ENCODE measurements at places on chromosomes 6 and 20. TPM values are rescaled to one million over a fixed set of nuclear protein-coding genes. Genes with fewer than 3 reads are reported as not detected.

Gene MCHR2
- not detected for polyA plus RNA-seq

DNA sequence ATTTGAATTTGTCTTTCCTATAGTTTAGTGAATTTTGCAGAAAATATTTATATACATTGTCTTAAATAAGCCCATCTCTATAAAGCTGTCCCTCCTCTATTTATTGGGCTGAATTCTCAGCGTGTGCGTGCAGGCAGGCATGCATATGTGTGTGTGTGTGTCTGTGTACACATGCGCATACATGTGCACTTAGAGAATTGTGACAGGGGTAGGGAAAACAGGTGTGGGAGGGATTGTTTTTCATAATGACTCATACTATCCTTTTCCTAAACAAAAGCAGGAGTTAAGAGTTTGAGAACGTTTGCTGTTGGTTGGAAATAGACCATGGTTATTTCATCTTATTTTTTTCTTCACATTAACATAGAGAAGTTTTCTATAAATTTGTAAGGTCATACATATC is 43.4 kb upstream of the FABP7 start:
- no peak for DNase-seq

Gene GLO1
- 88.1 TPM for polyA plus RNA-seq

Gene SMLR1
- polyA plus RNA-seq: not detected

- DNase-seq: peak; percentile 23
These were observed 32.6 kb upstream of the PHACTR3 start for GRCh38 chr20:59571551-59572314.

Gene PDYN
- not detected for polyA plus RNA-seq

Gene LINC00237
- not detected for polyA plus RNA-seq

DNA sequence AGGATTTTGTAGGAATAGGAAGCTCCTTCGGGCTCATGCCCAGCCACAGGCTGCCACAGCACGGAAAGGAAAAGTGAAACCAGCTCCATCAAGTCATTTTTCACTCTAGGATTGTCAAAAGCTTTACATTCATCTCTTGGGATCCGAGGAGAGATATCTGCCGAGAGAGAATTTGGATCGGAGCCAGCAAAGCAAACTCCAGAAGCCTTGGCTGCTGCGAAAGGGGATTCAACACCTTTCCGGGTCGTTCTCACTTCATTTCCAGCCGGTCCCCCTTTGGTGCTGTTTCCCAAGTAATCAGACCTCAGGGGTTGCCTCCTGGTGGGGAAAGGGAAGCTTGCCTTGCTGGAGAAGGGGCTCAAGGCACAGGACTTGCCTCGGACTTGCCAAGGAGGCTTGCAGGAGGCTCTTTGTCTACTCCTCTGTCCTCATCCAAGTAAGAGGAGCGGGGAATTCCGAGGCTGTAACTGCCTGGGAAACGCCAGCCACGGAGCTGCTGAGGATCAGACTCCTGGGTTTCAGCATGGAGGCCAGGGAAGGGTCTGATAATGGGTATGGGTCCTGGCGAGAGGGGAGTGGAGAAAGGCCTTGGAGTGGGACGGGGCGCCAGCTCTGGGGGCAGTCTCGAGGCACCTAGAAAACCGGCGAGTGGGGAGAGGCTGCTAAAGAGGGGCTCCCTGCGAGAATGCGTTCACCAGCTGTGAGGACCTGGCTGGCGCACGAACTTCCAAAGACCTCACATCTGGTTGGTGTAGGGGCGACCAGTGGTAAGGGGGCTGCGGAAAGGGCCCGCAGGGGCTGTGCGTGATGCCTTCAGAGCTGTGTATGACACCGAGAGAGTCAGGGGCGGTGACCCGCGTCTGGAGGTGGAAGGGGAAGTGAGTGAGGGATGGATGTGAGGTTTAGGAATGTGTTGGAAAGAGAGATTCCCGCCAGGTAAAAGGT is 702 bp downstream of the ETV7 start:
- DNase-seq: peak; percentile 4

GRCh38 chr6:133340557-133340956 is 99.4 kb downstream of the EYA4 start:
- DNase-seq: no peak

GRCh38 chr6:36759148-36759759 is 61.6 kb downstream of the RAB44 start:
- peak; percentile 45 for DNase-seq

- no peak for DNase-seq
These were observed 165.0 kb upstream of the POU3F2 start for GRCh38 chr6:98669371-98669770.

DNA sequence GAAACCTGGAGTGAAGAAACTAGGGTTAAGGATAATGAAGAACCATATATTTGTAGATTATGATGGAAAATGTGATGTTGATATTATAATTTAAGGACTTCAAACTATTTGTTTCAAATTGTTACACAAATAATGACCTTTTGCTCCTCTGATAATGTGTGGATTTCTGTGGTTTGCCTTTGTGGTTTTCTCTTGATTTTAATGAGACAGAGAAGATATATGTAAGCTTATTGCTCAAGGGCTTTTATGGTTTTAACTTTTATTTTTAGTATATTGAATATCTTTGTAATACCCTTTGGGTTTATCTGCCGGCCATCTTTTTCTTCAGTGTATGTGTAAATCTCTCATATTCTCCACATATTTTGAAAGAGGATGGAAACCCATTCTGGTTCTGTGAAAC is 362.3 kb downstream of the RIMS1 start:
- DNase-seq: no peak

Gene GRM4
- not detected for polyA plus RNA-seq

Gene TCP11
- polyA plus RNA-seq: 0.11 TPM

Gene C6orf132
- polyA plus RNA-seq: 1.1 TPM

GRCh38 chr6:133040803-133041419 is 200.2 kb upstream of the EYA4 start:
- DNase-seq: no peak

Gene USP49
- 2.9 TPM for polyA plus RNA-seq

DNA sequence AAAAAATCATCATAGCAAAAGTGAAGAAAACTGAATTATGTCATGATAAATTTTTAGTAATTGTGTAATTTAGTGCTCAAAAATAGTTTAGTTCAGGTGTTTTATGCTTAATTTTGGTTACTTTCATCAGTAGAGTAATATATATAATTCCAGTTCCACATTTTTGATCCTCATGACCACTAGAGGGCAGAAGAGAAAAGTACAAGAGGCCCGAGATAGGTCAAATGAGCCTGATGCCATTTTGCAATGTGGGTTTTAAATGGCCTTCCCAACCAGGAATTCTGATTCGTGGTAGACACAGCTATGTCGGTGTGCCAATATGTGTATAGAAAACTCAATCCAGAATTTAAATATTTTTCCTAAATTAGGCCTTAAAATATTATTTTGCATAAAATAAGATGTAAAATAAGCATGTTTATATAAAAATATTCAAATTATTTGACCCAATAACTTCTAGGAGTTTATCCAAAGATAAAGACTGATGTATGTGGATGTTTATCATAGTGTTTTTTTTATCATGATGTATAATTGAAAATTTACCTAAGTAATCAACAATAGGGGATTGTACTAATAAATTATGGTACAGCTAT is 159.7 kb upstream of the RPS6KA2 start:
- DNase-seq: peak; percentile 20

DNA sequence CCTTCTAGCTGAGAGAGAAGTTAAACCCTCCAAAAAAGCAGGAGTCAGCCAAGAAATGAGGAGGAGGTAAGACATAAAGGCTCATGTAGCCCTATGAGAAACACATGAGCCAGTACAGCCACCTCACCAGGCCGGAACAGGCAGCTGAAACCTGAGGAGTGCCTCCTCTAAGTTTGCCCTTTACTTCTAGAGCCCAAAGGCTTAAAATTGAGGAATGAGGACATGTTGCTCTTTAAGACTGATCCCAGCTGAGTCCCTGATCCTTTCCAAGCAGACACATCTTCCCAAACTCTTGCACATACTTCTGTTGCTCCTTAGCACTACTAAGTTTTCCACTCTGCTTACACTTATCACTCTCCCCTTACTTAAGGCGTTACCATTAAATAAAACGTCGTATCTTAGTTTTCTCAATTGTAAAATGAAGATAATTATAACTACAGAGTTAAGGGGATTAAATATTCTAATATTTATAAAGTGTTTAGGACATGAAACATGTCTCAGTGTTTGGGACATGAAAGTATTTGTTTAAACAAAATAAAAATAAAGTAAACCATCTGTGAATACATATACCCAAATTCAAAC is 124.0 kb downstream of the OGFRL1 start:
- DNase-seq: no peak

Gene PRSS35
- polyA plus RNA-seq: 5.6 TPM

DNA sequence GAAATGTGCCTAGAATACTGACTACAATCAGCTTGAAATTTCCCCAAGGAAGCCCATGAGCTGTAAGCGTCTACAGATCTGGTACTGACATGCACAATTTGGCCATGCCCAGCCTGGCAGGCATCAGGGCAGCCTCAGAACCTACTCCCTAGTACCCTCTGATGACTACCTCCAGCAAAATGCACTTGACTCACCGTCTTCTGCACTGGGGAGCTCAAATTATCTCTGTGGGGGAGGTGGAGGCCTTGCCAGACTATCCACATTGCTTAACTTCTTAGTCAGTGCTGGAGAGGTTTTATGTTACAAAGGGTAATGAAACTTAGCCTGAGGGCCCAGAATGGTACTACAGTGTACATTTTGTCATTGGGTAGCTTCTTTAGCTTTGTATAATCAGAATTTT is 126.0 kb upstream of the ADGRF1 start:
- peak; percentile 89 for DNase-seq

DNA sequence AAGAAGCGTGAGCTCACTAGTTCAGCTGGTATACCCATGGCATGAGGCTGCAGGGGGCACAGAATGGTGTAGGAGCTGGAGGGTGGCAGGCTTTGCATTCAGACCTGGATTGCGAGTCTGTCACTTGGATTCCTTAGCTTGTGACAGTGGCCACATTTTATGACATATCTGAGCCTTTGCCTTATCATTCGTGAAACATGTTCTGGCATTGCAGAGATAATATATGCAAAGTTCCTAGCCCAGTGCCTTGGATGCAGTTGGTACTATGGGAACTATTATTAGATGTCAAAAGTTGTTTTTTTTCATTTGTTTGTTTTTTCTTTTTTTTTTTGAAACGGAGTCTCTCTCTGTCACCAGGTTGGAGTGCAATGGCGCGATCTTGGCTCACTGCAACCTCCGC is 230.7 kb upstream of the PRDM1 start:
- no peak for DNase-seq

- no peak for DNase-seq
These were observed 141.7 kb downstream of the C6orf58 start for GRCh38 chr6:127718694-127719093.

- peak; percentile 42 for DNase-seq
These were observed 296.2 kb upstream of the MARCKS start for GRCh38 chr6:113560908-113561307.

- DNase-seq: no peak
These were observed 19.7 kb upstream of the NTSR1 start for GRCh38 chr20:62688855-62689460.

DNA sequence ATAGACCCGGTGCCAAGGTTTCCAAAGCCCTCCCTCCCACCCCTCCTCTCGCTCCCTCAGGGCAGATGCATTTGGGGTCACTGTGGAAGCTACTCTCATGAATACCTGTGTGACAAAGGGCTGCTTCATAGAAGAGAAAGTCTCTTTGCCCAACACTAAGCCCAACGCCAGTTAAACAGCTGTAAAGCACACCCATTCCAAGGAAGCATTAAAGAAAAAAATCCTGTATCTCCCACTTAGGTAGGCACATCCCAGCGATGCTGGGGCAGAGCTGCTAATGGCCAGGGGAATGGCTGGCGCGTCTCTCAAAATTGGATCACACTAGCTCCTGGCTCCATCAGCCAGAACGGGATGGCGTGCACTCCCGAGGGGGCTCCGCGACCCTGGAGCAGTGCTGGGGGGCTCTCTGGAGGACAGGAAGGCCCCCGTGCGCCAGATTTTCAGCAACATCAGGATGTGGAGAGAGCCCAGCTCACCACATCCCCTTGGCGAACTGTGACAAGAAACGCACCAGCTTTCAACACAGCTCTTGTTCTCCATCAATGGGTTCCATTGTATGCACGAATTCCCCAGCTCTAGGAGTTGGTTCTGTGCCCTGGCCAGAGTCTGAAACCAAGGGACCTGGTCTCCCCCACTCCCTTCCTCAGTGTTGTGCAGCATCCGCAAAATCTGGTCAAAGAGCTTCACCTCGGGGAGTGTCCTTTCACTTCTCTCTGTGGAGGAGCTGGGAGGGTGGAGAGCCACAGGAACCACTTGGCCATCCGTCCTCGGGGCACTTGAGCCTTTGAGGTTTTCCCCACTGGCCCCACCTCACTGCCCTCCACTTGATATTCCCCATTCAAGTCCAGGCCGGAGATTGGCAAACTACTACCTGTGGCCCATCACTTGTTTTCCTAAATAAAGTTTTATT is 74.1 kb downstream of the TFAP2C start:
- DNase-seq: no peak

DNA sequence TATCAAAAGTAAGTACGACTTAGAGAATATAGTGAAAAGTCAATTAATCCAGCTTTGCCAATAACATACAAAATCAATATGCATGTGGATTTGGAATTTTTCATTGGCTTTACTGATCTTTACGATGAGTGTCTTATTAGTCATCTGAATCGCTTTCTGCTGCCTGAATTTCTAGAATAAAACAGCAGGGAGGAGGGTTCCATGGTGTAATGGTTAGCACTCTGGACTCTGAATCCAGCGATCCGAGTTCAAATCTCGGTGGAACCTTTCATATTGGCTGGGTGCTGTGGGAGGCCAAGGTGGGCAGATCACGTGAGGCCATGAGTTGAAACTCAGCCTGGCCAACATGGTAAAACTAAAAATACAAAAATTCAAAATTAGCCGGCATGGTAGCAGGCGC is 448.8 kb downstream of the RNF144B start:
- DNase-seq: no peak

Gene PRL
- polyA plus RNA-seq: not detected

DNA sequence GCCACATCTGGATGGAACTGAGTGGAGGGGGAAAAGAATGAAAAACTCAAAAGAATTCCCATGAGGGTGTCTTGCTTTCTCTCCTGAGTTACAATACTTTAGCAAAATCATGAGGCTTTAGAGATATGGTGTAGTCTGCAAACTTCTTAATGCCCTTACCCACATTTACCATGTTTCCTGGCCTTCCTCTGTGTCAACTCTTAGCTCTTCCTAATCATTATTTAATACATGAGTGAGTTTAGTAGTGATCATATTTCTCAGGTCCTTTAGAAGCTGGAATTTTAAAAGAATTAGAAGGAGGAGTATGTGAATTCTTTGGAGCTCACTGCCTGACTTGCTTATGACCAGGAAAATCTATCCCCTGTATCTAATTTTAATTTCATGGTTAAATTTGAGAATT is 39.0 kb downstream of the STX11 start:
- no peak for DNase-seq

GRCh38 chr6:151537556-151537955 is 43.7 kb downstream of the CCDC170 start:
- no peak for DNase-seq

Measured in AG04450 (cell line).